ENCODE measurements at places on chromosomes 3 and 15.

DNA sequence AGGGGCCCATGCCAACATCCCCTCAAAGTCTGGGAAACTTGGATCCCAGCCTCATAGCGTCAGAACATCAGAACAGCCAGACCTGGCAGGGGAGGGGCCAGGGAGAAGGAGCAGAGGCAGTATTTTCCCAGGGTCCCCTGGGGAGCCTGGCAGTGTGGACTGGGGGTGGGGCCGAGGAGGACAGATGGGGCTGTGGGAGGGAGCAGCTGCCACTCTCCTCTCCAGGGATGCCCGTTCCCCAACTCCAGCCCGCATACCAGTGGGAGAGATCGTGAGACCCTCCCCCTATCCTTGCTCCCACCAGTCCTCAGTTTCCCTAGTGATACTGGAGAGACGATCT lies 6.5 kb upstream of the DNAJB8 start:
- DNase-seq = no peak

- DNase-seq = no peak
Measured at GRCh38 chr3:8767667-8768363, 1.6 kb downstream of the OXTR start.

GRCh38 chr15:61649046-61649445 lies 411.2 kb downstream of the VPS13C start:
- no peak for DNase-seq

GRCh38 chr15:85500729-85501128 lies 120.3 kb downstream of the AKAP13 start:
- DNase-seq = no peak

- DNase-seq = no peak
Measured at GRCh38 chr15:79916502-79917132, 19.8 kb upstream of the MTHFS start.

GRCh38 chr15:80798911-80799310 lies 19.7 kb downstream of the CEMIP start:
- DNase-seq = no peak

DNA sequence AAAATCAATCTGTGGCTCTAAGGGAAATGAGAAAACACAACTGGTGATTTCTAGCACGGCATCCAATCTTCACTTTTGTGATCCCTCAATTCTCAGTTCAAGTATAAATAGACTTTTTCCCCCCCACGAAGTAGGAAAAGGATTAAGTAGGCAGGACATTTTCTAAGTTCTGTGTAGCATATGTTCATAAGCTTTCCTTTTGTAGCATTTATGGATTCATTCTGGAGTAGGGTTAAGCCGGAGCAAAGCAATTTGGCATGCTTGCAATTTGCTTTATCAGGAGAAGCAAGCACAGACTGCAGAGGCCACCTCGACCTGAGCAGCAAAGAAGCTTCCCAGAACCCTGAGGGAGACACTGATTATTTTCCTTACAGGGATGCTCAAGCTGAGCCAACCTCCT lies 66.3 kb downstream of the FHIT start:
- no peak for DNase-seq

DNA sequence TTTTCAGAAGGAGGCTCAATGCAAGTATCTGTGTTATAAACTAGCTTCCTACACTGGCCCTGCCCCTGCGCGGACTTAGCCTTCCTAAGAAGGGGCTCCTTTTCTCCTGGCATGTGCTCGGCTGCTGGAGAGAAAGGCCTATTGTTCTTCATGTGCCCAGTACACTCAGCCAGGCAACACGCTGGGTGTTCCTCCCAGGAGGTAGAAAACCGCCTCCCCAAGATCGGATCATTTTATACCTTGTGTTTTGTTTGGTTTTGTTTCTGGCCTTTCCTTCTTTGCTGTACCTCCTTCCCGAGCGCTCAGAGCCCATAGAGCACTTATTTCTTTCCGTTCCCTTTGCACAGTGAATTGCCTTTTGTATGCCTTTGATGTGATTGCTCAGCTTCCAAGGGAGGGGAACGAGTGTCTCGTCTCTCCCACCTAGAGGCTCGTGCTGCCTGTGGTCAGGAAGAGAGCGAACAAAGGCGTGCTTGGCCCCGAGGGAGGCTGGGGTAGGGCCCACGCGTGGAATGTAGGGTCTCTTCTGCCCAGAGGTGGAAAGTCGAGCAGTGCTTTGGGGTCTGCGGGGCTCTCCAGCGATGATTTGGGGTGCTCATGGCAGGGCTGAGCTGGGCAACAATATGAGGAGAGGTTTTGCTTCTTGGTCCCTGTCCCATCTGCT lies 30.0 kb downstream of the CCNL1 start:
- no peak for DNase-seq
